ENCODE measurements at places on chromosomes 1 and 21.

- peaks cover 3% of the 10 kb centered on the region for H3K36me3 ChIP-seq
- no peaks in the 10 kb centered on the region for H3K27me3 ChIP-seq
- peaks cover 25% of the 10 kb centered on the region for H3K4me1 ChIP-seq
- DNase-seq, result no peak
Observed at GRCh38 chr1:230386637-230387262, 39.4 kb downstream of the PGBD5 start.

GRCh38 chr1:112800289-112800688 is 85.2 kb upstream of the PPM1J start:
- no peak overlapping the region for H3K27ac ChIP-seq
- H3K27me3 ChIP-seq, result no peaks in the 10 kb centered on the region
- DNase-seq, result no peak
- H3K36me3 ChIP-seq, result no peaks in the 10 kb centered on the region
- no peak overlapping the region for H3K4me3 ChIP-seq

DNA sequence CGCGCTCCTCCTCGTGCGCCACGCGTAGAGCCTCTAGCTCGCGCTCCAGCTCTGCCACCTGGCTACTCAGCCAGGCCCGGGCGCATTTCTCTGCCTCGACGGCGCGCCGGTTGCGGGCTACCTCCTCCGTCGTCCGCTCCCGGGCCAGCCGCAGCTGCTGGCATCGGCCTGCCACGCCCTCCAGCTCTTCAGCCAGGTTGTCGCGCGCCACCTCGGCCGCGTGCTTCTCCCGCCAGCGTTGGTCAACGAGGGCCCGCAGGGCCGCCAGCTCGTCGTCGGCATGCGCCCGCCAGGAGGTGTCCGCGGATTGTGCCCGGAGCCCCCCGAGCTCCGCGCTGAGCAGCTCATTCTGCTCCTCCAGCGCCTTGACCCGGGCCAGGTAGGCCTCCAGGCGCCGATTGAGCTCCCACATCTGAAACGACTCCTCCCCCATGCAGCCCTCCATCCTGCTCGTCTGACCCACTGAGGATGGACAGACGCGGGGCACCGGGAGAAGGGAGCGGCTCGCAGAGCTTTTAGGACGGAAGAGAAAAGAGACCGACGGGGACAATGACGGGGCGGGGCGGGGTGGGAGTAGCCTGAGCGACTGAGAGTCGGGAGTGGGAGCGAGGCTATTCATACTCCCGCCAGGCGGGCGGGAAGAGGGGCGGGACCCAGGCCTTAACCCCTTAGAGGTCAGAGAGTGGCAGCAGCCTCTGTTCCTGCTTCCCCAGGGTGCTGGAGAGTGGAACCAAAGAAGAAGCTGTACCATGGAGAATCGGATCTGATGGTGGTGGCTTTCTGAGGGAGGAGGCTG is at the start of gene NES:
Gene NES (minus strand): TSS at position 588 of the 796 bp plus-strand sequence. CDS start 143 bp downstream, at position 445.
- peaks cover 17% of the 10 kb centered on the region for H3K36me3 ChIP-seq
- peaks cover 53% of the 10 kb centered on the region for H3K4me1 ChIP-seq
- DNase-seq, result peak; percentile 81
- H3K4me3 ChIP-seq, result peak within 1 kb of the TSS; percentile 93

- no peaks in the 10 kb centered on the region for H3K36me3 ChIP-seq
- DNase-seq, result no peak
- H3K27me3 ChIP-seq, result no peaks in the 10 kb centered on the region
- H3K4me1 ChIP-seq, result no peaks in the 10 kb centered on the region
Observed at GRCh38 chr1:66652556-66652955, 99.7 kb upstream of the DYNLT5 start.

DNA sequence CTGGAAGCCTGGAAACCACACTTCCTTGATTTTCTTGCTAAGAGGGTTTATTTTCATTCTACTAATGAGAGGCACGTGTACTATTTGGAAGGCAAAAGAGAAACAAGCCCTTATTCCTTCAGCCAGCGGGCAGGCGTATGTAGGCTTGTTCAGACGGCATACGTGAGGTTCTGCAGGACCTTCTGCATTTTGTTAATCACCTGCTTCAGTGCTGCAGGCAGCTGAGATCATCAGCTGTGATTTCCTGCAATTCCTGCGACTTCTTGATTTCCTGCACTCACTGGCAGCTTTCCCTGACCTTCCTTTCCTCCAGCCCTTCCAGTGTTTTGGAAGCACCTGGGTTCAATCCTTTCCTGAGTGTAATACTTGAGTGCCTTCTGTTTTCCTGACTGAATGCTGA is 43.4 kb downstream of the TSNAX start:
- H3K36me3 ChIP-seq, result peaks cover 17% of the 10 kb centered on the region
- no peak overlapping the region for H3K4me3 ChIP-seq

DNA sequence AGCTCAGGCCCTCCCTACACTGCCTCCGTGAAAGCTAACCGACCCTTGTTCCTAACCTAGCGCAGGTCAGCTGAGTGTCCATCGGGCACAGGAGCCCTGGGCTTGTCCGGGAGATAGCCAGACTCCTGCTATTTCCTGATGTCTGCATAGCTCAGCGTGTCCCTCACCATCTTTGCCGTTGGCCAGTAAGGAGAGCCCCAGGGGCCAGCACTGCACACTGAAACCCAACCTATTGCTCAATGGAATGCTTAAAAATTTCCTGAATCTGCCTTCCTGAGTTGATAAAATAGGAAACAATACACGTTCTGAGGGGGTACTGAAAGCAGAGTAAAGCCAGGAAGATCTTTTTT is 2.2 kb downstream of the RUNX1 start:
- no peak overlapping the region for H3K27ac ChIP-seq
- peaks cover 60% of the 10 kb centered on the region for H3K4me1 ChIP-seq
- H3K36me3 ChIP-seq, result no peaks in the 10 kb centered on the region

DNA sequence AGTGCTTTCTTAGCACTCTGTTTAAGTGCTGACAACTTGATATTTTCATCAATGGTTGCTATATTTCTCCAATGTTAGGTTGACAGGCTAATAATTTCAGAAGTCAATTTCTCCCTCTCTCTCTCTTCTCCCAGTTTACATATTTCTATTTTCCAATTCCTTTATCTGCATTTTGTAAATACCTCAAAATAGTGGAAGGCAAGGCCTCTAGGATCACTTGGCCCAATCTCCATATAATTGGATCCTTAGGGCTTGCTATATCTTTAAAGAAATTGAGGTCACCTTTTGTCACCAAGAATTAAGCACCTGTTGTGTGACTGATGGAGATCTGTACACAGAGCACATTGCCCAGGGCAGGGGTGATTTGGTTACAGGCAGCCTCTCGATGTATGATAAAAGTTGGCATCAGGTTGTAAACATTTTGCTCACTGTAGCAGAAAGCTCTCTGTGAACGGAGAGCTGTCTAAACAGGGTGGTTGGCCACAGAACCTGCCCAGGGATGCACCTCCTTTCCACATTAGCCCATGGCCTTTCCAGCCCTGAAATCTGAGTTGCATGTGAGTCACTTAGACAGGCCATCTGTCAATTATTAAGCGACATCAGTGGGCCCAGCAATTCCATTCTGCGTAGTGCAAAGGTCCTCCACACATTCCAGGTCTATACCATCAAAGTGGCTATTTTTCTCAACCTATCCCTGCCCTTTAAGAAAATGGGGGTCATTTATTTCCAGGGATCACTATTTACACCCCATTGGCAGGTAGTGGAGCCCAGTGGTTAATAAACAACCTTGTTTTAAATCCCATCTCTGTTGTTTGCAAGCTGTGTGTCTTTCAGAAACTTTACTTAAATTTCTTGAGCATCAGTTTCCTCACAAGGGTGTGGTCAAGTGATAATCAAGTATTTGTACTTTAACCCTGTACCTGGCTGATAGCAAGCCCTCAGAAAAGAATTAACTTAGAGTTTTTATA is 29.1 kb upstream of the IRF2BP2 start:
- no peak overlapping the region for H3K4me3 ChIP-seq
- H3K36me3 ChIP-seq, result no peaks in the 10 kb centered on the region
- no peaks in the 10 kb centered on the region for H3K27me3 ChIP-seq

- H3K4me1 ChIP-seq, result peaks cover 7% of the 10 kb centered on the region
- H3K27me3 ChIP-seq, result no peaks in the 10 kb centered on the region
- no peaks in the 10 kb centered on the region for H3K36me3 ChIP-seq
Observed at GRCh38 chr21:33993286-33994231, 78.0 kb upstream of the ATP5PO start.

GRCh38 chr1:110746644-110747259 is 72.0 kb upstream of the KCNA3 start:
- H3K27ac ChIP-seq, result no peak overlapping the region
- peaks cover 60% of the 10 kb centered on the region for H3K27me3 ChIP-seq
- H3K36me3 ChIP-seq, result no peaks in the 10 kb centered on the region
- peak; percentile 67 for DNase-seq

DNA sequence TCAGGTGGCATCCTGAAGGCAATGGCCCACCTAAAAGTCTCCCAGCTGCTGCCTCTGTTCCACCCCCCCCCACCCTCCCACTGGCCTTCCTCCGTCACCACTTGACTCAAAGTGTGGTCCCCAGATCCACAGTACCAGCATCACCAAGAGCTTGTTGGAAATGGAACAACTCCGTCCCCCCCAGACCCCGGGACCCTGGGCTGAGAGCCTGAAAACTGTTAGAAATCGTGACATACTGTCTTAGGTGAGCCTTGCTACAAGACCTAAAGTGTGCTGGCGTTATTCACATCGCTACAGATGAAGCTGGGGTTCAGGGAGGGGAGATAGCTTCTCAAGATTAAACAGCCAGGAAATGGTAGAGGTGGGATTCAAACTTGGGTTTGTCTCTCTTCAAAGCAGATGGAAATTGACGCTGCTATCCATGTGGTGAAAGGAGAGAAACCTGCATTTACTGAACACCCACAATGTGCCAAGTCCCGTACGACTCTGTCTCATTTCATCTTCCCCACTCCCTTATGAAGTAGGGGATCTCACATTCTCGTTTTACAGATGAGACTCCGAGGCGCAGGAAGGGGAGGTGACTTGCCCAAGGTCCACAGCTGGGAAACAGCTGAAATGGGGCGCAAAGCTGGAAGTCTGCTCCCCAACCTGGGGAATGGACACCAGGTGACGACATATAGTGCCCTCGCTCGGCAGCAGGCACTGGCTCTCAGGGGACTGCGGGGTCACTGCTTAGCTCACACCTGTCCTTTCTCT is 52.8 kb upstream of the IFFO2 start:
- H3K4me1 ChIP-seq, result peaks cover 57% of the 10 kb centered on the region
- peaks cover 4% of the 10 kb centered on the region for H3K27me3 ChIP-seq
- no peak overlapping the region for H3K27ac ChIP-seq
- no peaks in the 10 kb centered on the region for H3K36me3 ChIP-seq

DNA sequence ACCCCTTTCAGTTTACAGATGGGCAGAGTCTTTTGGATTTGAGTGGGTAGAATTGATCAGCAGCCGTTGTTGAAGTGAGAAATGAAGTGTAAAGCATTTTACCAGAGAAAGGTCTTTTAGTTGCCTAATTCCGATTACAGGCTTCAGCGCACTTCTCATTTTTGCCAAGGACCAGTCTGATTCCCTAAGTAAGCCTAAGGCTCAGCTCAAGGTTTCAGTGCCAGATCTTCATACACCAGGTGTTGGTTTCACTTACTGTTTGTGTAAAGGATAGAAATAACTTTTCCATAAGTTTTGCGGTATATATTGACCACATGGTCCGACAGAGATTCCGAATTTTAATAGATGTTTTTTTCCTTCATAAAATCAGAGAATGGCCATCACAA is 83.9 kb upstream of the BMP8A start:
- no peaks in the 10 kb centered on the region for H3K27me3 ChIP-seq
- H3K4me3 ChIP-seq, result peak overlapping the region; percentile 95
- H3K4me1 ChIP-seq, result peaks cover 47% of the 10 kb centered on the region
- no peak overlapping the region for H3K27ac ChIP-seq
- no peak for DNase-seq

- peak overlapping the region; percentile 86 for H3K4me3 ChIP-seq
- H3K27ac ChIP-seq, result no peak overlapping the region
- no peaks in the 10 kb centered on the region for H3K36me3 ChIP-seq
Observed at GRCh38 chr1:42379794-42380585, 602 bp upstream of the RIMKLA start.

DNA sequence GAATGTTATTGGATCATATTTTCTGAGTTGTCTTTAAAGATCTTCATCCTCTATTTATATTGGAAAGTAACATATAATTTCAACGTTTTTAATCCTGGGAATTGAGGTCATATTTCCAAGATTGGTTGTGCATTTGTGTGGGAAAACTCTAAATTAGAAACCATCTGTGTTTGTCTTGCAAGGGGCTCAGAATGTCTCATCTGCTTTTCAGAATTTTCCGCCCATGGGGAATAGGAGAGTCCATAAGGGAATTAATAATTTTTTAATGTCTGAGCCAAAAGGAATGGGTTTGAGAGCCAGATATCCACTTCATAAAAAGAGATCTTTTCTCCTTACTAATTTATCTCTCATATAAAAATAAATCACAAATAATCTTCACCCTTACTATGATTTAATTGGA is 84.8 kb upstream of the MAP1LC3C start:
- no peak overlapping the region for H3K27ac ChIP-seq
- H3K36me3 ChIP-seq, result no peaks in the 10 kb centered on the region
- H3K27me3 ChIP-seq, result no peaks in the 10 kb centered on the region
- H3K4me1 ChIP-seq, result peaks cover 5% of the 10 kb centered on the region
- no peak for DNase-seq
- no peak overlapping the region for H3K4me3 ChIP-seq

DNA sequence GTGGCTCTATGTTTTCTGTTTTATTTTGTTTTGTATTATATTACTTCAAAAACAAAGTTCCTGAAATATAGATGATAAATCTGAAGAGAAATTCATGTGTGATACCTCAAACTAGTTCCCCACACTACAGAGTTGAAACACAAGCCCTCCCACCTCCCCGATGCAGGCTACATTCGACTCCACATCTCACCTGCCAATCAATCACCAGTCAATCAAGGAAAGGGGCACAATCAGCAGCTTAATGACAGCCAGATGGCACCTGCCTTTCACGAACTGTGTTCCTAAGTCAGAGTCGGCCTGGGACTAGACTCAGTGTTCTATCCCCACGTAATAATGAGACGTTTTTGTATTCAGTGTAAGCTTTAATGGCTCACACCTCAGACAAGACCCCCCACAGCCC is 313.4 kb downstream of the SPATA17 start:
- H3K4me3 ChIP-seq, result no peak overlapping the region
- no peak for DNase-seq
- H3K27me3 ChIP-seq, result no peaks in the 10 kb centered on the region

GRCh38 chr1:64343823-64344190 is 126.1 kb upstream of the CACHD1 start:
- H3K27me3 ChIP-seq, result no peaks in the 10 kb centered on the region
- H3K4me3 ChIP-seq, result no peak overlapping the region
- H3K4me1 ChIP-seq, result peaks cover 9% of the 10 kb centered on the region
- H3K27ac ChIP-seq, result no peak overlapping the region
- no peaks in the 10 kb centered on the region for H3K36me3 ChIP-seq

All from neural crest cell (in vitro differentiated cells).